ENCODE measurements at places on chromosomes 5 and 9.

DNA sequence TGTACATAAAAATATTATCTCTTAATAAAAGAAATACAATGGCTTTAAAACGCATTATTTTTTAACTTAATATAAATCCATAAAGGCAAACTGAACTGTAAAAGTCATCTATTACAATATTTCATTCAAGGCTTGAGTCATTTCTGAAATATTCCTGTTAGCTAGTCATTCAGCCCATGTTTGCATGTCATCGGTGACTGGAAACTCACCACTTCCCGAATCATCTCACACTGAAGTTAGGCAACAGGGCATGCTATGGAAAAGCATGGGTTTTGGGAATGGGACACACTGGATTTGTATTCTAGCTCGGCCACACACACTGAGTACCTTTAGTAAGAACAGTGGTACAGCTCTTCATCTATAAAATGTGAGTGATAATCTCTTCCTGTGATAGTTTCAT is 691.1 kb upstream of the C9orf72 start:
- no peak for DNase-seq

- no peak for DNase-seq
Observed at GRCh38 chr5:95072281-95072680, 212.6 kb downstream of the MCTP1 start.

DNA sequence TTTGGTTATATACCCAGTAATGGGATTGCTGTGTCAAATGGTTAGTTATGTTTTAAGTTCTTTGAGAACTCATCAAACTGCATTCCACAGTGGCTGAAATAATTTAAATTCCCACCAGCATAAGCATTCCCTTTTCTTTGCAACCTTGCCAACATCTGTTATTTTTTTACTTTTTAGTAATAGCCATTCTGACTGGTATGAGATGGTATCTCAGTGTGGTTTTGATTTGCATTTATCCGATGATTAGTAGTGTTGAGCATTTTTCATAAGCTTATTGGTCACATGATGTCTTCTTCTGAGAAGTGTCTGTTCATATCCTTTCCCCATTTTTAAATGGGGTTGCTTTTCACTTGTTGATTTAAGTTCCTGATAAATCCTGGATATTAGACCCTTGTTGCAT is 435.7 kb upstream of the RIOK2 start:
- no peak for DNase-seq

DNA sequence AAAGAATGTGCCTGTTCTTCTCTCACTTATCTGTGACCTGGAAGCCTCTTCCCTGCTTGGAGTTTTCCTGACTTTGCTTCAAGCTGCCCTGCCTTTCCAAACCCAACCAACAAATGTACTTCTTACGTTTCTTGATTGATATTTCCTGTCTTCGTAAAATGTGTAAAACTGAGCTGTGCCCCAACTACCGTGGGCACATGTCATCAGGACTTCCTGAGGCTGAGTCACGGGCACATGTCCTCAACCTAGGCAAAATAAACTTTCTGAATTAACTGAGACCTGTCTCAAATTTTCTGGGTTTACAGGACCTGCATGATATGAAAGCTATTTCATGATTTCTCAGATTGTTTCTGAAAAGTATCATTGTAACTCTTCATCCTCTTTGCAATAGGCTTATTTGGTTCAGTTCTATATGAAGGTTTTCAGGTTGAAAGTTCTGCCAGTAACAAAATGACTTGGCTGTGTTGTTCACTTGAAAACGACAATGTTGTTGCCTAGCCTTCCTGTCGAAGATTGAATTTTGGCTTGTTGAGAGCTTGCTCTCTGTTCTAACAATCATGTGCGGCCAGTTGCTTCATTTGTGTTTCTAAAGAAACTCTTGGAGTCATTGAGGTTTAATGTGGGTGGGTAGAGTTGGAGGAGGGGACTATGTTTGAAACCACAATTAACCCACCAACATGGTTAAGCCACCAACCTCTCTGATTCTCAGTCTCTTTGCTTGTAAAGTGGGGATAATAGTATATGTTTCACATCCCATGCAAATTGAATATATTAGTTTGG is 145.6 kb downstream of the FBXL7 start:
- DNase-seq = no peak

DNA sequence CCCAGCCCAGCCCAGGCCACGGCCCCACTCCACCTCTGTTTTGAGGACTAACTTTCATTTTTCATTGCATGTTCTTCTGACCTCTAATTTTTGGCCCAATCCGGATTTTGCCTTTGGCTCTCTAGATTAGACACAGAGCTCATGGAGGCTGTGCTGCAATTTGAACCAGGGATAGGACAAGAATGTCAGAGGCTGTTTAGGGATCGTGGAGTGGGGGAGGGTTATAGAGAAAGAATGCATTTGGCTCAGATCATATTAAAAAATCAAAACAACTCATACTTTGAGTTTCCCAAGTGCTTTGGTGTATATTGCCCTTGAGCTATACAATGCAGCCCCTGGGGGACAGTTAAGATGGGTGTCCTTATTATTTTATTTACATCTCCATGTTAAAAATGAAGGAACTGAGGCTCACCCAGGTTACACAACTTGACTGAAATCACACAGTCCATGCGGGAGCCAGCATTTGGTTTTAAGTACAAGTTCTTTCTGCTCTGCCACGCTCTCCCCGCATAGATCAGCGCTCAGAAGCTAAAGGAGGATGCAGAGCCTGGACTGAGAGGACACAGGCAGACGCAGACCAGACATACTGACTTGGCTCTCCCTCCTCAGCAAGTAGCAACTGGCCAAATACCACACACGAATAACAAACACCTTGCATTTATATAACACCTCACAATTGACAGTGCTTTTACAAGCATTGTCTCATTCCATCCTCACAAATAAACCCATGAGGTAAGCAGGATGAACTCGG is 126.4 kb upstream of the RAI14 start:
- DNase-seq = no peak

- DNase-seq = peak; percentile 81
Observed at GRCh38 chr9:112074250-112075008, 100.7 kb downstream of the SUSD1 start.

DNA sequence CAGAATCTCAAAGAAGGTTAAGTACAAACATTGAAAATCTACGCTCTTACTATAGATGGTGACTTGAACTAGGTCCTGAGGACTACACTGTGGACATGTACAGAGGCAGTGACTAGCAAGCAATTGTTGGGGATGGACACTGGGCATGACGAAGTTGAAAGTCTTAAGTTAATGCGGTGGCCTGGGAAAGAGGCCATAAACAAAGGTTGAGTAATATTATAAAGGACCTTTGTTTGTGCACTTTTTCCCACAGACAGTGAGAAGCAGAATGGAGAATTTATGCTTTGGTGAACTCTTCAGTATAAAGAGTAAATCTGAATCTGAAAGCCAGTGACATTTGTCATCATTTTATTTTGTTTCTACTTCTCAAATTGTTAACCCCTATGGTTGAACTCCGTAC is 15.3 kb downstream of the ALDH1A1 start:
- DNase-seq = no peak

GRCh38 chr9:79877943-79878602 is 306.3 kb downstream of the TLE4 start:
- DNase-seq = no peak

- no peak for DNase-seq
Observed at GRCh38 chr9:76787677-76788076, 23.4 kb downstream of the PCA3 start.

DNA sequence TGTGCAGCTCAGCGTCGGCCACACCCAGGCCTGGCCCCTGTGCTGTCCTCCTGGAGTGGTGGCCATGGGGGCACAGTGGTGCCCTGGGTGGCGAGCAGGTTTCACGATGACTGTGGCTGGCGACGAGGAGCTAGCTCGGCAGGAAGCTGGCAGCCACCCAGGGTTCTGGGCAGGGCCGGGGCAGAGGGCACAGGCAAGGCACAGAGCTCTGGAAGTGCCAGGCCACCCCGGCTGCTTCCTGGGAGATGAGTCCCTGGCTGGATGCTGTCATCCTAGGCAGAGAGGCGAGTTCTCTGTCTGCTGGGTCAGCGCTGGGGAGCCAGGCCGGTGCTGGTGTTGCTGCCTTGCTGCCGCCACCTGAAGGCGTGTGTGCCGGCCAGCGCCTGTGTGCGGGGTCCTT is 51.7 kb downstream of the RXRA start:
- DNase-seq = no peak

DNA sequence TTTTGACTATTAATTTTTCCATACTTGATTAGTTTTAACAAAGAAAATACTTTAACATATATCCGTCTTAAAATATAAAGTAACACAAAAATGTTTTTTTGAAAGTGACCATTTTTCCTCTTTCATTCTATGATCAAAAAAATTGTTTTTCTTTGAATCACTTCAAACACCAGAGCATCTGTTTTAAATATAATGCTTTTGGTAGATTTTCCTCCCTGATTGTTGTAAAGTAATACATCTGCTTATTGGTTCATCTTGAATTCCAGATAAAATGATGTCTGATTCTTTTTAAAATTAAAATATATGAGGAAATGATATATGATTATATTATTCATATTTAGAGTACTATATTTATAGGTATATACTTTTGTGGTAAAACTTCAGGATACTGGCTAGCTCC is 76.2 kb upstream of the LPAR1 start:
- DNase-seq = no peak

DNA sequence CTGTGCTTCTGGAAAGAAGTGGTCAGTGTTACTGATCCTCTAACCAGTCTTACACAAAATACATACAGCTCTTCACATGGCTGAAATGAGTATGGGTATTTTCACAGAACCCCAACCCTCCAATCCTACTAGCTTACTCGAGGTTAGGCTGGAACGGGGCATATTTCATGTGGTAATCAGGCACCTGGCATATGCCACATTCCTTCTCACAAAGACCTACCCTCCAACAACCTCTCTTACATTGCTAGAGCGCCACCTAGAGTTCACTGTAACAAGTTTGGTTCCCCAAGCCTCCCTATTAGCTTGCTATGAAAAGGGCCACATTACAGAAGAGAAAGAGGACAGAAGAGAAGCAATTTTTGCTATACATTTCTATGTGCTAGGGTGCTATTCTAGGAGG is 597.3 kb downstream of the PRELID2 start:
- no peak for DNase-seq

DNA sequence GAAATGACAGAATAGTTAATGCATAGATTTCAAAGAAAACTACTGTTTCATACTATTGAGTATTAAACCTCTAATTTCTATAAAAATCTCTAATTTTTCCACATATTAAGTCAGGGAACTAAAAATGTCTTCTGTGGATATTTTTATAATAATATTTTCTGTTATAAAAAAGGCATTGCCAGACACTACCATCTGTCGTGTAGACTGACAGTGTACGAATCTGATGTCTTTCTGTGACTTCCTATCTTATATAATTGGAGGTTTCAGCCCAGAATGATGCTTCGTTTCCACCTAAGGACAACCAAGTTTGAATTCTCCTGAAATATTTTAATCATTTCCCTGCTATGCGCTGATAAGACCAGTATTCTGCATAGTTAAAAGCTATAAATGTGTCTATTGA is 456.6 kb upstream of the ARRDC3 start:
- DNase-seq = no peak

- no peak for DNase-seq
Observed at GRCh38 chr5:34675857-34676256, 19.7 kb downstream of the RAI14 start.

DNA sequence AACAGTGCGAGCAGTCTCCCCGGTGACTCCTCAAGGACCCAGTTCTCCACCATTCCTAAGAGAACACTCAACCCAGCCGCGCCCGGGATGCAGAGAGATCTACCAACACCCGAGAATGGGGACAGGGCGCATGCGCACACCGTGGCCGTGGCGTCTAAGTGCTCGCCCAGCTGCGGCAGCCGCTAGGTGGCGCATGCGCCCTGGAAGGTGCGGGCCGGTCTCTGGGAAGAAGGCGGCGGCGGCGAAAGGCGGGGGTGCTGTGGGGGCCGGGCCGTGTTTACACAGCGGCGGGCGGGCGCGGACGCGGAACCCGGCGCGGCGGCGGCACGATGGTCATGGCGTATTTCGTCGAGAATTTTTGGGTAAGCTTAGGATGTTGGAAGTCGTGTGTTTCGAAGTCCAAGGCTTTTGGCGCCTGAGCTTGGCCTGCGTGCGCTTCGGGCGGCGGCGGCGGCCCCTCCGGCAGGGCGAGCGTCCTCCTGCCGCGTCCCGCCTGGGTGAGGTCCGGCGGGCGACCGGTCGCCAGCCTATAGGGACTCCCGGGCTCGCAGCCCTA is at the start of gene FCHO2:
TSS of gene FCHO2 (plus strand) at position 274 of the 556 bp plus-strand sequence. CDS start at position 330, 56 bp downstream.
- peak; percentile 98 for DNase-seq

GRCh38 chr5:158727136-158727535 is 372.6 kb downstream of the EBF1 start:
- DNase-seq = no peak

GRCh38 chr5:160887780-160888179 is 35.8 kb upstream of the ATP10B start:
- DNase-seq = no peak

DNA sequence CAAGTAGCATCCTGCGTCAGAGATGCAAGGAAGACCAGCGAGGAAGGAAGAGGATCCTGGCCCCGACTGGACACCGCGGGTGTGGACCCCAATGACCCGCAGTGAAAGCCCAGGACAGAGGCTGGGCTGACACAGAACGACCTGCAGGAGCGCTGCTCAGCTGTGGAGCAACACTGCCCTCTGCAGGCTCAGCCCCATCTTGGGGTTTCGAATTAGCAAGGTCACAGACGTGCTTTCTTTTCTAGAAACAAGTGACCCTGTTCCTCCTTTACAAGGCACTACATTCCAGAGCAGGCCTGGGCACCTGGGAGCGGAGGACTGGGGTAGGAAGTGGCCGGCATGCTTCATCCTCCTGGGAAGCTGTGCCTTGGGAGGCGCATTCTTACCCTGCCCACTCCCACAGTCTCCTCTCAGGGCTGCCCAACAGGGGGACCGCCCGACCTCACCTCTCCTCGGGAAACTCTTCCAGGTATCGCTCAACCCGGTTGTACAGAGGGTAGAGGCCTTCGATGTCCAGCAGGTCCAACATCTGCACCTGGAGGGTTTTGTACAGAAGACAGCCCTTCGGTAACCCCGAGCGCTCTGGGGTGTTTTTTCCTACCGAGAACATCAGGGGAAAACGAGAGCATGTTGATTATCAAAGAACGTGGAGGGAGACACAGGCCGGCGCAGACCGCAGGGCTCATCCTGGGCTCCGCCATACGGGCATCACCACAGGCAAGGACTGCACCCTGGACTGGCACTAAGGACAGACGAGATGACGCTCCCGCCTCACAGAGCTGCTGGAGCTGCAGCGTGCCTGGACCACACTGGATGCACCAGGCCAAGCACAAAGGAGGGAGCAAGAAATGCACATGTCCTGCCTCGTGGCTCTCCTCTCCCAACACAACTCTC is 35.0 kb downstream of the IPPK start:
- peak; percentile 83 for DNase-seq

GRCh38 chr5:95447961-95448360 is 56.8 kb downstream of the FAM81B start:
- no peak for DNase-seq

Data from activated CD8-positive, alpha-beta memory T cell treated with anti-CD3 and anti-CD28 coated beads for 24 hours (primary cell).